Aorta (tissue), 5 donors: ENCODE measurements at places on chromosomes 2 and 18.

- DNase-seq: peak; percentile 99
These were observed at the start of gene CAPN10 for GRCh38 chr2:240586198-240586918. Gene CAPN10 (plus strand): TSS chr2:240586734. CDS start chr2:240586912, 178 bp downstream.

DNA sequence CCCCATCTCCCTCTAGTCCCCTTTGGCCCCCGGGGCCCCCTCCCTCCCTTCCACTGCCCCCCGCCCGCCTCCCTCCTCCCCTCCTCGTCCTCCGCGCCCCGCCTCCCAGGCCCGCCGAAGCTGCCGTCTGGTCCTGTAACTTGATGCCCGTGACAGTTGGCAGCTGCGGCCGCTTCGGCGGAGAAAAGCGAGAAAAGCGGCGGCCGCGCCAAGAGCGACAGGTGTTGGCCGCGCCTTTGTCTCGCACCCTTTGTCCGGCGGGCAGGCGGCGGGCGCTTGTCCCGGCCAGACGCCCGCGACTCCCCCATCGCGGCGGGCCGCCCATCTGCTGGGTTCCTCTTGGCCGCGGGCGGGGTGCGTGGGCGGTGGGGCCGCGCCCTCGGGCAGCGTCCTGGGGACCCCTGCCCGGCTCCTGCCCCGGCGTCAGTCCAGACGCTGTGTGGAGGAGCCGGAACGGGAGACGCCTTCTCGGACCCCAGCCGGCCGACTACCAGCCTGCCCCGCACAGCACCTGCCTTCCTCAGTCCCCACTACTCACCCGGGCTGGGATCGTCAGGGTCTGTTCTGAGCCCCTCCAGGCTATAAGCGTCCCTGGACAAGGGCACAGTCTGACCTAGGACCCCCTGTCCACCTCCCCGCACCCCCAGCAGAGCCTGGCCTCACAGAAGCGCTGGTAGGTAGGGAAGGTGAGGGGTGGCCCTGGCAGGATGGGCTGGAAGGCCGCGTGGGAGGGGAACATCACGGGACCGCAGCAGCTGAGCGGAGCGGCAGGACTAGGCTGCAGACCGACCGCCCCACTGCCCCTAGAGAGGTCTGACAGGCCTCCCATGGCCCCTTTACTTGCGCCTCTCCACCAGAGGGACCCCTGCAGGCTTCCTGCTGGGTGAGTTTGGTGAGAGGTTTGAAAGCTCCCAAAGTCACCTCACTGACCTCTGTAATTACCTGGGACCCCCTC, 1.2 kb upstream of the HES6 start:
- peak; percentile 87 for DNase-seq

DNA sequence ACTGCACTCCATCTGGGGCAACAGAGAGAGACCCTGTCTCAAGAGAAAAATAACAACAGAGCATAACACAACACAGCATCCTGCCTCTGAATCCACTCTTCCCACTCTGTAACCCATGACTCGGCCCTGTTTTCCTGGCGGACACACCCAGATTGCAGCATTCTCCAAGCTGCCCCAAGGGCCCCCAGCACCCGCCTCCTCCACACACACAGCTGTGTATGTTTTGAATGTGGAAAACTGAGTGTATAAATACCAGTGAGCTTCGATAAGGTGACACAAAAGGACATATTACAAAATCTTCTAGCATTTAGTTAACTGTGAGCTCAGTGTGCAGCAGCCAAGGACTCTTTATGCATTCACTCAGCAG, 13.0 kb downstream of the IMPA2 start:
- peak; percentile 56 for DNase-seq

- no peak for DNase-seq
These were observed 33.2 kb upstream of the SLC40A1 start for GRCh38 chr2:189613650-189614420.
